ENCODE measurements at places on chromosomes 12 and 14.

GRCh38 chr14:51080645-51081044 is 14.3 kb downstream of the TRIM9 start:
- no peak for DNase-seq

DNA sequence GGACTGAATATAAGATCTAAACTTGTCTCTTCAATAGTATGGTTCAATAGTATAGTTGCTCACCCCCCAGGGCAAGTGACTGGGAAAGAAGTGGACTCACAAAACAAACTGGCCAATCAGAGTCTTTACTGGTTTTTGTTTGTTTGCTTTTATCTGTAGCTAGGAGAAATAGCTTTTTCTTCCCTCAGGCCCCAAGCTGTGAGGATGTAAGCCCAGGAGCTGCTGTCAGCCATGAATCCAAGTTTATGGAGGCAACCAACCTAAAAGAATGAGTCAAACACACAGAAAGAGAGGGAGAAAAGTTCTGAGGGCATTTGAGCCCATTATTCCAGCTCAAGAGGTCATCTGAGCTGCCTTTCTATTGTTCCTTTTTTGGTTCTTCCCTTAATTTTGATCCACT is 375.3 kb downstream of the BCAT1 start:
- DNase-seq: no peak

GRCh38 chr14:105356927-105357326 is 41.4 kb upstream of the TEX22 start:
- DNase-seq: no peak

- DNase-seq: no peak
Measured at GRCh38 chr14:39592116-39592789, 160.0 kb upstream of the FBXO33 start.

DNA sequence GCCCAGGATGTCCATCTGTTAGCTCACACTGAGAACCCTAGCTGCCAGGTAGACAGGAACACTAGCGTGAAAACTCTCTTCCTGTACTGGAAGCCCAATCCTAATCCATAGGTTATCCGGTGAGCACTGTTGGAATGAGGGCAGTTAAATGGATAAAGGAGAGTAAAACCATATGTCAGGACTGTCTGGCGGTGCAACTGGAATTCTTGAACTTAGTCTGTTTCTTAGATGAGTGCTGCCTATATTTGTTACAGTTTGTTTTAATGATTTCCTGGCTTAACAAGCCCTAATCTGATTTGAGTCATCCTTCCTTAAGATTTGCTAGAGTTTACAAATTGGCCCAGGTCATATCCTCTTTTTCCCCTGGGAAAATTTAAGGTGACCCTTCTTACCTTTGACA is 104.7 kb downstream of the ANO4 start:
- DNase-seq: no peak

DNA sequence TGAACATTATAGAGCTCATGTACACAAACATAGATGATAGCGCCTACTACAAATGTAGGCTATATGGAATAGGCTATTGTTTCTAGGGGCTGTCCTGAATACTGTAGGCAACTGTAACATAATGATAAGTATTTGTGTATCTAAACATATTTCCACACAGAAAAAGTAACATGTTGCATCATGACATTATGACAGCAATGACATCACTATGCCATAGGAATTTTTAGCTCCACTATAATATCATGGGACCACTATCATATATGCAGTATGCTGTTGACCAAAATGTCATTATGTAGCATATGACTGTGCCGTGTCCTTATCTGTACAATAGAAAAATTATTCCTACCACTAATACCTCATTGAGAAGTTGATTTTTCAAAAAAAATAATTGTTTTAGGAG is 96.7 kb upstream of the SSTR1 start:
- DNase-seq: no peak

GRCh38 chr12:29883525-29883924 is 99.8 kb upstream of the TMTC1 start:
- DNase-seq: no peak

GRCh38 chr14:99753225-99754140 is 39.7 kb upstream of the EML1 start:
- DNase-seq: no peak

DNA sequence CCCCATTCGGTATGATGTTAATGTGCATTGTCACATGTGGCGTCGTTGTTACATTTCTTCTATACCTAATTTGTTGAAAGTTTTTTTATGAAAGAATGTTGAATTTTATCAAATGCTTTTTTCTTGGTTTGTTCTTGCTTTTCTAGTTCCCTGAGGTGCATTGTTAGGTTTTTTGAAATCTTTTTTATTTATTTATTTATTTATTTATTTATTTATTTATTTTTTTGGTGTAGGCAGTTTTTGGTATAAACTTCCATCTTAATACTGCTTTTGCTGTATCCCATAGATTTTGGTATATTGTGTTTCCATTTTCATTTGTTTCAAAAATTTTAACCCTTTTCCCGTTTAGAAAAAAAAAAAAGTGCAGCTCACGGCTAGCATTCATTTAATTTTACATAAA is 121.1 kb upstream of the HMGA2 start:
- no peak for DNase-seq

Measured in activated CD4-positive, CD25-positive, alpha-beta regulatory T cell treated with anti-CD3 and anti-CD28 coated beads, Interleukin-2, amount 50 U/mL, for 72 hours (primary cell).